Activated gamma-delta T cell treated with anti-CD3 and anti-CD28 coated beads, Interleukin-2, amount 50 U/mL, for 16 hours (primary cell): ENCODE measurements at places on chromosomes 11 and 22.

DNA sequence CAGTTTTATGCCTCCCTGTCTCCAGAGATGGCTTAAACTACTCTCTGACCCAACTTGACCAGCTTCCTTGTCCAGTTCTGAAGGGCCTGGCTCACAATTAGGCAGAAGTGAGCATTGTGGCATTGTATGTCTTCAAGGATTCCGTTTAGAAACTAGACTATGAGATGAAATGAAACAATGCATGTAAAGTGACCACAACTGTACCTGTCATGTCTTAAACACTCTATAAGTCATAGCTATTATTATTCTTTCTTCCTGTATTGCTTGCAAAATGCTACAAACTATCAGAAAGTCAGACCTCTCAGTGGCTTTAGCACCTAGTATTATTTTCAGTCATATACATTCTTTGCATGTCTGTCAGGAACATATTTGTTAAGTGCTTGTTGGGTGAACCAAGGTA lies 127.9 kb upstream of the MTMR2 start:
- no peak for DNase-seq

DNA sequence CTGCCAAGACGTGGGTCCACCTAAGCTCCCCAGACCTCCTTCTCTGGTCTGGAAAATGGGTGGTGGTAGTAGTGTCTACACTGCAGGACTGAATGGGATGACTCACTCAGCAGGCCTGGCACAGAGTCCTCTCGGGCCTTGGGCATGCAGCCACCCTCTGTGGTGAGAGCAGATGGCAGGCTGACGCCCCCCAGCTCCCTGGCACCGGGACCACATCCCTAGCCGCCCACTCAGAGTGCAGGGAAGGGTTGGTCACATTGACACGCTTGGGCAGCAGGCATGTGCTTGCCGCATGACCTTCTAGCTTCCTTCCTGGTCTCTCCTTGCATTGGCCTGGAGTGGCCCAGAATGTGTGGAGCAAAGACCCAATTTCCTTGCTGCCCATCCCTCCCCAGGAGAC lies 30.7 kb upstream of the PRODH start:
- DNase-seq, result no peak

DNA sequence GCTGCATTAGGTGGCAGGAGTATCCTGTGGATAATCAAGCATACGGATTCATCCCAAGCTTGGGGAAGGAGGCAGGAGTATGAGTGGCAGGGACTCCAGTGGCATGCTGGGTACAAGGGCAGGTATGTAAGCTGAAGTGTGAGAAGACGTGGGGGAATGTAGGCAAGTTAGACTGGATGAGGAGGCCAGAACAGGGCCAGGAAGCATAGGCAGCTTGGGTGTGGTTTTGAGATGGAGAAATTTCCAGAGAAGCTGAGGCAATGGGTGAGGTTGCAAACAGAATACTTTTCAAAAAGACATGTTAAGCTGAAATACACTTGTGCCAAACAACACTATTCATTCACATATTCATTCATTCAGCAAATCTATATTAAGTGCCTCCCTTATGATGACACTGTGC lies 43.1 kb upstream of the AMOTL1 start:
- no peak for DNase-seq

- DNase-seq, result no peak
Measured at GRCh38 chr22:18044548-18045271, 20.3 kb upstream of the MICAL3 start.

DNA sequence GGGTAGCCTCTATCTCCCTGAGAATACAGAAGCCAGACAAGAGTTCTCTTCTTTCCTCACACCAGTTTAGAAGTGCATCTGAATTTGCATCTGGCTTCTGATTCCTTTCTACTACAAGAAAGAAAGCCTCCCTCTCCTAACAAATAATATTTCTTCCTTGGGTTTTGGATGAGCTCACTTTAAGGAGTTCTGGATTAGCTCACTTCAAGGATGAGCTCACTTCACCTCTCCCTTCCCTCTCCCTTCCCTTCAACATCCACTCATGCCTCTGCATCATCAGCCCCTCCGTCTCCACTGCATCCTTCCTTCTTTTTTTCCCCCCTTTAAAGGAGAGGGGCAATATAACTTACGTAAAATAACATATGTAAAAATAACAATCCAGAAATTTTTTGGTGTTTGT lies 1.6 kb upstream of the MTNR1B start:
- no peak for DNase-seq

DNA sequence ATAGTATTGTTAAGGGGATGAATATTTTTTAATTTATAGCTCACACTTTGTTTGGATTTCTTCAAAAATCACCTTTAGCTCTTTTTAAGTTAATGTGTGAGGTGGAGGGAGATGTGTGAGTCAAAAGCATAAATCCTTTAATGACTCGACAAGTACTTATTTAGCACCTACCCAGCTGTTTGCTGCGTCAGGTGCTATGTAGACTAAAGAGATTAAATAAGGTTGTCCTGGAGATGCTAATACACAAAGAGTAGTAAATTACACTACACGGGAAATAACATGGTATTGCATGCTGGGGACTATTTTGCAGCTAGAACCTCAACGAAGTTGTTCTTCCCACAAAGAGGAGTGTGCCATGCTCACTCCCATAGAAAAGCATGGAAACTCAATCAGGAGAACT lies 583.3 kb upstream of the TENM4 start:
- no peak for DNase-seq

DNA sequence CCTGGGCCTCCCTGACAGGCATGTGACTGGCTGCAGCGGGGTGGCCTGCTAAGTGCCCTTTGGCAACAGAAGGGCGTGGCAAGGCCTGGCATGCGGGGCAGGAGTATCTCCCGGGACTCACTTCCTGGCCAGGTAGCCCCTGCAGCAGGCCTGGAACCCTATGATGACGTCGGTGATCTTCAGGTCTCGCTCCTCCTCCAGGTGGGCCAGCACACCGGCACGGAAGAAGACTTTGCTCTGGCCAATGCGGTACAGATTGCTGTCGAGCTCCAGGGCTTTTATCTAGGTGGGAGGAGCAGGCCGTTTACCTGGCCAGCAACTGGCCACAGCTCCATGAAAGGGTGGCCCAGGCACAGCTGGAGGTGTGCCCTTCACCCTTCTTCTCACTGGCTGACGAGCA lies 50.9 kb downstream of the APOL1 start:
- no peak for DNase-seq

DNA sequence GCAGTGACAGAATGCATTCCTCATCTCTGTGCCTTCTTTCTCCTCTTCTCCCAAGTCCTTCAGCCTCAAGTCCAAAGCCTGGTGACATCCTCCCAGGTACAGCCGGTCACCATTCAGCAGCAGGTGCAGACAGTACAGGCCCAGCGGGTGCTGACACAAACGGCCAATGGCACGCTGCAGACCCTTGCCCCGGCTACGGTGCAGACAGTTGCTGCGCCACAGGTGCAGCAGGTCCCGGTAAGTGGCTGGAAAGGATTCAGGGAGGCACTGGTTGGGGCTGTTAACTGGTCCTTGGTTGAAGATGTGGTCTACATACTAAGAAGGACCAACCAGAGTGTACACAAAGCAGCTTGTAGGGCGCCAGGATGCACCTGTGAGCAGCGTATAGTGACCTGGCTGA lies 35.7 kb downstream of the SREBF2 start:
- no peak for DNase-seq

DNA sequence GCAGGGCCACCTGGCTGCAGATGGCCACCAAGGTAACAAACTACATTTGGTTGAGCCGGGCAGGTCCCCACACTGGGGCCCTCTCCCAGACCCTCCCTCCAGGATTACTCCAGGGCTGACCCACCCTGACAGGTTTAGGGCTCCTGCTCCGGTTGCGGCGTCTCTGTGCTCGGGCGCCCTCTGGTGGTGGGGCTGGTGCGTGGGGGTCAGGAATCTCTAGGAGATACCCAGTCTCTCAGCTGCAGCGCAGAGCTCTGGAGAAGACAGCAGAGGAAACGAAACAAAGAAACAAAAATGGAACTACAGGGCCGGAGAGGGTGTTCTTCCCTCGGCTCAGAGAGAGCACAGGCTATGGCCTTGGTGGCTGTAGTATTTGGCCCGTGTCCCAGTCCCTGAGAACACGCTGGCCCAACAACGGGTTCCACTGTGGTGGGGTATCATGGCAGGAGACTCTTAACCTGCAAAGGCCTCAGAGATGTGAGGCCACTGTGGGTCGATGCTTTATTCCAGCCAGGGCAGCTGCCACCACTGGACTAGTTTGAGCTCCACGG lies 2.4 kb downstream of the C11orf96 start:
- peak; percentile 52 for DNase-seq

- no peak for DNase-seq
Measured at GRCh38 chr11:128924104-128924503, 18.6 kb downstream of the TP53AIP1 start.

DNA sequence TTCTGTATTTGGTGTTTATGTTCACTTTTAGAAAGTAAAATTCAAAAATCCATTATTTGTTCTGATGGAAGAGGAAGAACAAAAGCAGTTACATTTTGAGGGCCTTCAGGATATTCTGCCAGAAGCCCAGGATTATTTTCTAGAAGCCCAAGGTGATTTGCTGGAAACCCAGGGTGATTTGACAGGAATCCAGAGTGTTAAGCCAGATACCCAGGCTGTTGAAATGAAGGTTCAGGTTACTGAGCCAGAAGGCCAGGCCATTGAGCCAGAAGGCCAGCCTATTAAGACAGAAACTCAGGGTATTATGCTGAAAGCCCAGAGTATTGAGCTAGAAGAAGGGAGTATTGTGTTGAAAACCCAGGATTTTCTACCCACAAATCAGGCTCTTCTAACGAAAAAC lies 33.1 kb downstream of the CCDC15 start:
- no peak for DNase-seq

DNA sequence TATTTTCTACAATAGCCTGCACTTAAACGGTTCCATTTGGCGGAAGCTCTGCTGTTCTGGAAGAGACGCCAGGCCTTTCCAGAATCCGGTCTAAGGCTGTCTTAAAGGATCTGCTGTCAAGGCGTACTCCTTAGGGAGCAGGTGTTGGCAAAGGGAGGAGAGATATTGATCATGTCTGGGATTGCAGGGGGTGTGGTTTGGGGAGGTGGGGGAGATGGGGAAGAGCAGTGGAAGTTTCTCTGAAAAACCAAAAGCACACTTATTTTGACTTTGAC lies 22.5 kb upstream of the WNT11 start:
- no peak for DNase-seq

GRCh38 chr11:99893811-99894210 lies 793.3 kb upstream of the ARHGAP42 start:
- DNase-seq, result no peak
